ENCODE measurements at places on chromosomes 11 and 22.

GRCh38 chr11:69657911-69658625 is 17.1 kb downstream of the LTO1 start:
- DNase-seq, result no peak

- no peak for DNase-seq
Observed at GRCh38 chr11:47067401-47067800, 109.3 kb downstream of the ARFGAP2 start.

GRCh38 chr11:130522284-130522961 is 74.0 kb downstream of the ADAMTS15 start:
- DNase-seq, result peak; percentile 36

DNA sequence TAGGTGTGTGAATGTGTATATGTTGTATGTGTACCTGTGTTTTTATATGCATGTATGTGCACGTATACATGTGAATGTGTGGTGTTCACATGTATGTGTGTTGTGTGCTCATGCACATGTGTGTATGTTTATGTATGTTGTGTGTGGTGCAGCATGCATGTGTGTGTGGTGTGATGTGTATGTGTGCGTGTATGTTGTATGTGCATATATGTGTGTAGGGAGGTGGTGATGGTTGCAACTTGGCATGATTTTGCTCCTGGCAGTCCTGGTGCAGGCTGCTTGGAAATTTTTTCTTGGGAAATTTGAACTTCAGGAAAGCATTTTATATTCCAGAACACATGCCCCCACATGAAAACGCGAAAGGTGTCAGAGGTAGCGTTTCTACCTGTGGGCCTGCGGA is 1177.8 kb downstream of the TBC1D22A start:
- no peak for DNase-seq

DNA sequence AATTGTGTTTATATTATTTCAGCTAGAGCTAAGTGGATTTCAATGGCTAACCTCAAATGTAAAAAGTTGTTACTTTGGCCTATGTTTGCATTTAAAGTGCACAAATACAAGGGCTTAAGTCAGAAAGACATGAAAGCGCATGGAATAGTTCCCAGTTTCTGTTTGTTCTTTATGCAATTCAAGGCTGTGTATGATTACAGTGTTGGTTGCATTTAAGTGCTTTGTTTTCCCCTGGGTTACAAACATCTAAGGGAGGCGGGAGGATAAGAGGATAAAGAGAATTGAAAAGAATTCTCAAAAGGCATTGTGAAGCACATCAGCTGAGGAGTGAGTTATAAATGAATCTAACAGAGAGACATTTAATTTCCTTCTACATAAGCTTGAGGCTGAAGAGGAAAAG is 453.4 kb downstream of the NTM start:
- no peak for DNase-seq

- peak; percentile 20 for DNase-seq
Observed at GRCh38 chr11:36540998-36541397, 26.8 kb upstream of the RAG1 start.

GRCh38 chr22:45994491-45995404 is 17.8 kb upstream of the WNT7B start:
- DNase-seq, result no peak

GRCh38 chr22:22410121-22410520 is 98.4 kb downstream of the ZNF280B start:
- DNase-seq, result no peak

GRCh38 chr22:42500161-42500835 is 19.3 kb downstream of the RRP7A start:
- DNase-seq, result no peak

DNA sequence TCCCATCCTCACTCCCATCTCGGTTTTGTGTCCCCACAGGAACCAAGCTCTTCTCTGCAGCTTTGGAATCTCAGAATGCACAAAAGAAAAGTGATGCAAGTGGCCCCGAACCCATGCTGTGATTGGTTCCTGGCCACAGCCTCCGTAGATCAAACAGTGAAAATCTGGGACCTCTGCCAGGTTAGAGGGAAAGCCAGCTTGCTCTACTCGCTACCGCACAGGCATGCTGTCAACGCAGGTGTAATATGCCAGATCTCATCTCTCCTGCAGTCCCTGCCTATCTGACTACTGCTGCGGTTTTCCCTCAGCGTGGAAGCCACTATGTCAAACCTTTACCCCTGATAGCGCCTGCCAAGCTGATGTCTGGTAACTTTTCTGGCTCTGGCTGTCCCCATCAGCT is 200.5 kb upstream of the LRRC4C start:
- DNase-seq, result no peak

- DNase-seq, result no peak
Observed at GRCh38 chr22:37611207-37611606, 2.6 kb downstream of the GGA1 start.

DNA sequence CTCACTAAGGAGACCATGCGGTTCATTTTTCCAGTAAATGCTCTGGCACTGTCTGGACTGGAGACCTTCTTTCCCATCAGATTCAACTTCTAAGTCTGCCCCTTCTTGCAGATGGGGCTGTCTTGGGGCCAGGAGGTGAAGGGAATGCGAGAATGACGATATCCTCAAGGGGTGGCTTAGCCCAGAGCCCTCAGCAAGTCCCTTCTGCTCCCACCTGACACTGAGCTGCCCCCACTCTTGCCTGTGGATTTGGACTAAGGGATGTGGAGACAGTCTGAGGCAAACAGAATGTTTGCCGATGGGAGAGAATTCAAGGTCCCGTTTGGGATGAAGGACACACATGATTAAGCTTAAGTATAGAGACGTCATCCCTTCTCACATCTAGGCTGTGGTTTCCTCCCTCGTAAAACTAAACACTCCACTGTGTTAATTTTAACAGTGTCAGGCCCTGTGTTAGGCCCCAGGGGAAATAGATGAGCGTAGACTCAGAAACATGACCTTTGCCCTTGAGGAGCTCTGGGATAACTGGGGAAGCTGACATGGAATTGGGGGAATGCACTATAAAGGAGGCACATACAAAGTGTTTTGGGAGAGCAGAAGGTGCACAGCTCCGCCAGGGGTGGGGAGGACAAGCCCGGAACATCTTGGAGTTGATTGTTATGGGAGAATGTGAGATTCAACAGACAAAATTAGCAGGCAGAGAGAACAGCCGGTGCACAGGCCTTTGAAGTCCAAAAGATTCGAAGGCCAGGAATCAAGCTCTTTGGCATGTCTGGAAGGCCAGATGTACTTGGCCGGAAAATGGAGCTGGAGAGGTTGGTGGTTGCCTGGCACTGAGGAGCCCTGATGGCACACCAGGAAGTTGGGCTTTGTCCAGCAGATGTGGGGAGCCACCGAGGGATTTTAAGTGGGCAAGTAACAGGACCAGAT is 71.6 kb downstream of the ST3GAL4 start:
- DNase-seq, result no peak

DNA sequence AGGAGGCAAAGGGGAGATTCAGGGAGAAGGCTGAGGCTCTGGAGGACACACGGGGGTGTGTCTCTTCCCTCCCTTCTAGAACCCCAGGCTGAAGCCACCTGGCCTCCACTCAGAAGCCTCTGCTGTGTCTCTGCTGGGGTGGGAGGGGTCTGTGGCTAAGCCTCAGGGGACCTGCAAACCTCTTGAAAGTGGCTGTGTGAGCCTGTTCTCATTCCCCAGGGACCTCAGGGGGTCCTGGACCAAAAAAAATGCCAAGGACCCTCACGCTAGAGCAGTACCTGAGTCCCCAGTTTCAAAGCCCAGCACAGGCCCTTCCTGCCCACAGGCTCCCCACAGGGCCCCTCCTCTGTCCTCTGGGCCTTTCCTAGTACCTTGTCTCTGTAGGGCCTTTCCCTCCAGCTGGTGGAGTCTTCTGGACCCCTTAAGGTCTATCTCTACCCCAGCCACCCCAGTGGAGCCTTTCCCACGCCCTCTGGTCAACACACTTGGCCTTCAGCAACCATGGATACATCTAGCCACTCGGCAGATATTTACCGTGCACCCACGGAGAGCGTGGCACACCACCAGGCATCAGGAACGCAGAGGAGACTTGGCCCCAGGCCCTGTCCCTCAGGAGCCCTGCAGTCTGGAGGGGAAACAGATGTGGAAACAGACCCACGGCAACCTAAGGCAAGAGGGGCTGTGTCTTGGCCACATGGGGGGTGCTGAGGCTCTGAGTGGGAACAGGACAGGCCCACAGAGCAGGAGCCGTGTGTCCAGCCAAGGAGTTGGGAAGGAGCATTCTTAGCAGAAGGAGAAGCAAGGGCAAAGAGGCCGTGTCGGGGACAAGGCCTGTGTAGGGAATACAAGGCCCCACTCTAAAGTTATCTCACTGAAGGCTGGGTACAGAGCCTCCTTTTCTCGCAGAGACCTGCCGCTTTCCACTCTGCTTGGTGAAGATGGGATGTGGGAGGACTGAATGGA is 18.5 kb downstream of the PLA2G6 start:
- DNase-seq, result no peak

GRCh38 chr11:79980916-79981315 is 540.1 kb upstream of the TENM4 start:
- DNase-seq, result no peak

GRCh38 chr11:82959987-82960778 is 58.6 kb downstream of the DDIAS start:
- DNase-seq, result no peak

DNA sequence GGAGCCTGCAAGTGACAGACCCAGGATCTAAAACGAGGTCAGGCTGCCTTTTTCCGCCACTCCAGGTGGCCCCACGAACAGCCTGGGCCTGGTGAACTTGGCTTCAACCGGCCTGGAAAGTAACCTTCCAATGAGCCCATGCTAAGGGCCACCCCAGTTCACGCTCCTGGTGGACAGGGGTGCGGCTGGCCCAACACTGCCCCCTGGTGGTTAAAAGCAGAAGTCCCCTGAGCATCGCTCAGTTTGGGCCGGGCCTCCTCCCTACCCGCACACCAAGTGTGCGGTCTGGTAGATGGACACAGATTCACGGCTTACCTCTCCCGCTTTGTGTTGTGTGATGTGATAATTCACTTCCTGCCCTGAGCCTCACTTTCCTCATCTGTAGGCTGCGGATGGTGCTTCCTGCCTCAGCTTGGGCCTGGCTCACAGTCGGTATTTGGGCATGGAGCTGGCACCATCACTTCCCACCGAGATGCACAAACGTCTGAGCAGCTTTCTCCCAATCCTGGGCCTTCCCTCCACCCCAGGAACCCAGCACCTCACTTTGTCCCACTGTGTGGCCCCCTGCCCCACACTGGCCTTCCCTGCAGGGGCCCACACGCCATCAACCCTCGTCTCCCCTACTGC is 13.7 kb upstream of the SEC14L3 start:
- DNase-seq, result no peak

DNA sequence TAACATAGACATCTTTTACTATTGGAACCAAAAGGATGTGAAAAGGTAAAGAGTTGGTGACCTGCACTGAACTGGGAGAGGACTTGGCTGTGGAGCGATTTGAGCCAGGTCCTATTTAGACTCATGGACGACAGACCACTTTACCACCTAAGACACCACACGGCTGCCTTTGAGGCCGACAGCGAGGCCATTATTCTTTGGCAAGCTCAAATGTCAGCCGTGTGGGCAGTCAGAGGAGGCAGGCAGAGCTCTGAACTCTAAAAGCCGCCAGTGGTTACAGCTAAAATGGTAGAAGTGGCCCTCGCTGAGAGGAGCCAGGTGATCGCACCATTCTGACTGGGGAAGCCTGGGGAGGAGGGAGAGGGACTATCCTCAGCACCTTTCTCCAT is 50.5 kb downstream of the SCUBE1 start:
- DNase-seq, result no peak

DNA sequence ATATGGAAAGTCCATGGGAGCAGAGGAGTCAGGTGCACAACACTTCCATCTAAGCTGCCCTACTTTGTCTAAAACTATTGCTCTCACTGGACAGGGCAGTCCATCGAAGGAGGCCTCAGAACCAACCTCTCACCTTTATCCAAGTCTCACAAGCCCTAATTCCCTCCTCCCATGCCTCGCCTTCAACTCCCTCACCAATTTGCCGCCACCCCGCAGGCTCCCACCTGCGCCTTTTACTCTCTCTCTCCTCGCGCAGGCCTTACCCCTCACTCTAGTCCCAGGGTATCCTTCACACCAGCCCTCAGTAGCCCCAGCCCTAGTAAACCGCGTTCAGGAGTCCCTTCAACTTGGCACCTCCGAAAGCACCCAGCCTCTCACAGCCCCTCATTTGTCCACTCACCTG is 451 bp downstream of the FHIP1B start:
- no peak for DNase-seq

DNA sequence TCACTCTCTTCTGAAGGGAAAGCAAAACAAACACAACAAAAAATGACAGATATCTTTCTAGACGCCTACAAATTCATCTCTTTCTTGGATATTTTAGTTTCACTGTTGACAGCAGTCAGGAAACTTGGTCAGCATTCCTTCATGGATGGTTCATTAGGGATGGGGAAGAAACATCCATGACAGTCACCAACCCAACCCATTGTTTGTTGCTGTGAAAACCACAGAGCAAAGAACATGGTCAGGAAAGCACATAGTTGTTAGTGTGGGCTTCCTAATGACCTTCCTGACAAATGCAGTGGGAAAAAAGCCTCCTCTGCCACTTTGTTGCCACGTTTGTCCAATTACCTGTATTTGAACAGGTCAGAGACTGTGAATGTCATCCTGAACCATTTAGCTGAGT is 139.8 kb upstream of the SNX19 start:
- no peak for DNase-seq

DNA sequence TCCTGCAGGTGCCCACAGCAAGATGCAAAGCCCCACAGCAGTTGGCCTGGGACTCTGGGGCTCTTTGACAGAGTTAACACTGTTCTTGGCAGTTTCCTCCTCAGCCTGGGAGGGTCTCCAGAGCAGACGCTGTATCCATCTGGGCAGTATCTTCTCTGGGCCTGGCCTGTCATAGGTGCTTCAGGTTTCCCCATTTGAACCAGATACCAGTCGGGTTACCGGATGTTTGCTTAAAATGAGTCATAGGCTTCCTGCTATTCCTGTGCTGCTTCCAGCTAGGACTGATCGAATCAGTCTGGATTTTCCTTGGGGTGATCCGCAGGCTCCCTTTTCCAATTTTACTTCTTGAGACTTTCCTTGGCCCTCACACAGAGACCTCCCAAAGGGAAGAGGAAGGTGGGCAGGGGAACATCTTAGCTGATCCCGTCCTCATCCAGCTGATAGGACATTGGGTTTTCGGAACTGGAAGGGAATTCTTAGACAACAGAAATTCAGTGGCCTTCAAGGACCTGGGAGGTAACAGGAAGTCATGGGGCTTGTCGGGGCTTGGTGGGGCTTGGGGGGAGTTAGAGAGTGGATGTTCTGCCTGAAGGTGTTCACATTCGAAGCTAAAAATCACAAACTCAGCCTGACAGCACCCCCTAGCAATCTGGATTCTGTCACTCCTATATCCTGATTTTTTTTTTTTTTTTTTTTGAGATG is 2.4 kb upstream of the RANGAP1 start:
- no peak for DNase-seq

GRCh38 chr11:1229471-1230120 is 6.7 kb downstream of the MUC5B start:
- no peak for DNase-seq

DNA sequence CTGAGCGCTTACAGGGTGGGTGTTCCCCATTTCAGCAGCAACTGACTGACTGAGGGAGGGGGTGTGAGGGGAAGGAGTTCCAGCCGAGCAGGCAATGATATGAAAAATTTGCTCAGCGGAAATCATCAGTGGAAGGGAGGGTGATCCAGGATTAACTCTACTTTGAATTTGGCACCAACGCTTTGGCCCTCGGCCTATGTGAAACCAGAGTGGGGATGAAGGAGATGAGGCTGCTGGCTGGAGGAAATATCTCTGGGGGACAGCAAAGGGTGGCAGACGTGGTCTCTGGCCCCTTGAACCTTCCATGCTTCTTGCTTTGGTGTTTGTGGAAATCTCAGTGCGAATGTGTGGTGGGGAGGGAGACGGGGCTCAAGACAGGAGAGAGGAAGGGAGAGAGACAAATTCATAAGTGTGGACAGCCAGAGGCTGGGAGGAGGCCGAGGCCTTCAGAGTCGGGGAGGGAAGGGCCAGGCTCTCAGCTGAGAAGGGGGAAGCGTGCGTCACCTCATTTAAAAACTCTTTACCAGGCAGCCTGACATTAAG is 83.6 kb downstream of the FDX1 start:
- DNase-seq, result no peak
